A549 treated with GW870086 at 1 μM for 4 hours (cell line): ENCODE measurements at places on chromosomes 13 and 19. TPM values are rescaled to one million over a fixed set of nuclear protein-coding genes. Genes with fewer than 3 reads are reported as not detected.

SNRNP70 gene
- 302 to 324 TPM (median 319 TPM) in 5 replicates for total RNA-seq

FXYD7 gene
- 0.31 to 0.40 TPM in 2 of 5 replicates, not detected in the others for total RNA-seq

WDR88 gene
- not detected in 5 replicates for total RNA-seq

NCCRP1 gene
- total RNA-seq, result 1.00 to 2.3 TPM (median 1.6 TPM) in 5 replicates

SMIM44 gene
- not detected in 5 replicates for total RNA-seq

CGB3 gene
- total RNA-seq, result 0.38 TPM in 1 of 5 replicates, not detected in the others

CBARP gene
- 2.2 to 4.3 TPM (median 4.1 TPM) in 5 replicates for total RNA-seq

SERPINE3 gene
- not detected in 5 replicates for total RNA-seq

FAAP24 gene
- total RNA-seq, result 13.3 to 17.6 TPM (median 16.2 TPM) in 5 replicates

ICAM4 gene
- 0.09 TPM in 1 of 5 replicates, not detected in the others for total RNA-seq

FBXO27 gene
- 2.8 to 4.4 TPM (median 3.9 TPM) in 5 replicates for total RNA-seq

SPTBN4 gene
- 0.52 to 0.77 TPM (median 0.65 TPM) in 5 replicates for total RNA-seq

SHANK1 gene
- total RNA-seq, result 0.16 to 0.46 TPM (median 0.33 TPM) in 4 of 5 replicates, not detected in the other

KLK4 gene
- 0.19 to 0.61 TPM (median 0.43 TPM) in 3 of 5 replicates, not detected in the others for total RNA-seq

SYT5 gene
- 1.9 to 4.8 TPM (median 4.0 TPM) in 5 replicates for total RNA-seq

TJP3 gene
- 0.49 to 1.3 TPM (median 0.90 TPM) in 5 replicates for total RNA-seq

FAM124A gene
- total RNA-seq, result 1.8 to 3.0 TPM (median 2.3 TPM) in 5 replicates

MYBPC2 gene
- total RNA-seq, result 0.03 TPM in 1 of 5 replicates, not detected in the others

YIPF2 gene
- total RNA-seq, result 16.3 to 22.0 TPM (median 19.2 TPM) in 5 replicates

PSG1 gene
- total RNA-seq, result 0.17 to 0.30 TPM (median 0.23 TPM) in 5 replicates

SIGLECL1 gene
- total RNA-seq, result not detected in 5 replicates

ZNF66 gene
- not detected in 5 replicates for total RNA-seq

C5AR1 gene
- total RNA-seq, result 1.4 to 2.3 TPM (median 2.2 TPM) in 5 replicates

NLRP11 gene
- total RNA-seq, result 0.03 to 0.07 TPM in 2 of 5 replicates, not detected in the others

NCR1 gene
- not detected in 5 replicates for total RNA-seq

FKRP gene
- total RNA-seq, result 17.6 to 20.8 TPM (median 19.2 TPM) in 5 replicates

AP2A1 gene
- total RNA-seq, result 43.4 to 57.5 TPM (median 54.4 TPM) in 5 replicates

ZNF506 gene
- total RNA-seq, result 0.13 to 0.49 TPM (median 0.27 TPM) in 4 of 5 replicates, not detected in the other

AP1M1 gene
- total RNA-seq, result 65.1 to 68.3 TPM (median 66.3 TPM) in 5 replicates

IGLON5 gene
- total RNA-seq, result 0.06 to 0.08 TPM (median 0.06 TPM) in 3 of 5 replicates, not detected in the others

COX7A1 gene
- not detected in 5 replicates for total RNA-seq

ZNF625 gene
- not detected in 5 replicates for total RNA-seq

ZNF549 gene
- total RNA-seq, result 1.5 to 2.1 TPM (median 1.8 TPM) in 5 replicates

ASPDH gene
- total RNA-seq, result not detected in 5 replicates

ARHGAP45 gene
- 2.8 to 4.7 TPM (median 4.4 TPM) in 5 replicates for total RNA-seq

KLK13 gene
- total RNA-seq, result 0.18 TPM in 1 of 5 replicates, not detected in the others

TRAPPC6A gene
- total RNA-seq, result 39.1 to 47.2 TPM (median 42.7 TPM) in 5 replicates

TPRX1 gene
- not detected in 5 replicates for total RNA-seq

SSBP4 gene
- 30.1 to 52.2 TPM (median 50.3 TPM) in 5 replicates for total RNA-seq

CNOT3 gene
- total RNA-seq, result 44.4 to 68.3 TPM (median 63.5 TPM) in 5 replicates

PTH2 gene
- 0.46 TPM in 1 of 5 replicates, not detected in the others for total RNA-seq

ADAMTS10 gene
- 8.8 to 15.2 TPM (median 12.9 TPM) in 5 replicates for total RNA-seq

QPCTL gene
- 7.3 to 9.5 TPM (median 8.6 TPM) in 5 replicates for total RNA-seq

ZNF229 gene
- total RNA-seq, result 2.3 to 3.4 TPM (median 3.0 TPM) in 5 replicates

PNMA8B gene
- total RNA-seq, result not detected in 5 replicates

SHC2 gene
- 0.80 to 1.3 TPM (median 1.00 TPM) in 5 replicates for total RNA-seq

COMP gene
- total RNA-seq, result 0.06 to 0.16 TPM (median 0.08 TPM) in 5 replicates

CRYL1 gene
- total RNA-seq, result 5.7 to 6.8 TPM (median 6.3 TPM) in 5 replicates

UHRF1 gene
- 39.2 to 48.7 TPM (median 43.0 TPM) in 5 replicates for total RNA-seq

DZIP1 gene
- 9.6 to 14.3 TPM (median 12.1 TPM) in 5 replicates for total RNA-seq

ZNF99 gene
- total RNA-seq, result not detected in 5 replicates

SLC25A41 gene
- total RNA-seq, result 0.10 to 0.17 TPM in 2 of 5 replicates, not detected in the others
